Stimulated activated CD4-positive, alpha-beta T cell treated with anti-CD3 and anti-CD28 coated beads, Interleukin-1b, Interleukin-23, amount 100 ng/mL, for 1 hour (primary cell): ENCODE measurements at places on chromosomes 16 and 17.

GRCh38 chr17:50349243-50349600, 3.3 kb downstream of the XYLT2 start:
- DNase-seq = no peak

DNA sequence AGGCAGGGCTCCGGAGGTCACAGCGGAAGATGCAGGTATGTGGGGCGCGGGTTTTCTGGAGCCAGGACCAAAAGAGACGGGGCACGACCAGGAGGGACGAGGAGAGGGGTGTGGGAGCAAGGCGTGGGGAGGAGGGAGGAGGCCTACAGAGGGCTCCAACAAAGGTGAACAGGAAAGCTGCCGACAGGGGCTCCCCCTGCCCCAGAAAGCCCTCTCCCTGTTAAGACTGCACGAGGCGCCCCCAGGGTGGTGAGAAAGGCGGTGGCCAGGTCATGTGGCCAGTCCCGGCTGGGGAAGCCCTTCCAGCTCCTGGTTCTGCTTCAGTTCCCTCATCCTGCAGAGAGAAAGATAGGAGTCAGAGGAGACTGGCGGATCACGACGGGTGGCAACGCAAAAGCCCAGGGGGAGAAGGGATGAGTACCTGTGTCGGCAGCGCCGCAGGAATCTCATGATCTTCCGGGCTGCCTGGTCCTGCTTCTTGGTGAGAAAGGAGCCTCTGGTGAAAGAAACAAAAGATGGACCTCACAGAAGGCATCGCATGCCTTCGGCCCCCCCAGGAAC, 949 bp upstream of the SPAG7 start:
- DNase-seq = no peak

GRCh38 chr17:79003661-79004411, 5.7 kb downstream of the CANT1 start:
- DNase-seq = no peak

DNA sequence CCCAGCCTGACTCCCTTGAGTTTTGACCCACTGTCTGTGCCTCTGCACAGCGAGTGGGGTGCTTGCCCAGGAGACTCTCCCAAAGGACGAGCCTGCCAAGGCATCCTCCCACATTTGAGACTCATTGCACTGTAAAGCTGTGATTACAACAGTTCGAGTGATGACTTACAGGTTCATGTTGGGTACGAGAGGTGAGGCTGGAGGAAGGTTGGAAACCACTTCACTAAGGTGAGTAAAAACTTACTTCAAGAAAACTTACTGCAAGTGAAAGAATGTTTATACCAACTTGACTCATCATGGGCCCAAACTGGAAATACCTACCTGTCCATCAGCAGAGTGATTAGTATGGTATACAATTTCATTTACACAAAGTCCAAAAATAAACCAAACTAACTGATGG, 360.1 kb upstream of the CDH11 start:
- DNase-seq = no peak
